ENCODE measurements at places on chromosomes 7 and 10.

GRCh38 chr10:5565671-5566581 lies 41.2 kb downstream of the CALML3 start:
- no peak for DNase-seq

- no peak for DNase-seq
Measured at GRCh38 chr10:4807761-4808507, 18.1 kb upstream of the AKR1E2 start.

DNA sequence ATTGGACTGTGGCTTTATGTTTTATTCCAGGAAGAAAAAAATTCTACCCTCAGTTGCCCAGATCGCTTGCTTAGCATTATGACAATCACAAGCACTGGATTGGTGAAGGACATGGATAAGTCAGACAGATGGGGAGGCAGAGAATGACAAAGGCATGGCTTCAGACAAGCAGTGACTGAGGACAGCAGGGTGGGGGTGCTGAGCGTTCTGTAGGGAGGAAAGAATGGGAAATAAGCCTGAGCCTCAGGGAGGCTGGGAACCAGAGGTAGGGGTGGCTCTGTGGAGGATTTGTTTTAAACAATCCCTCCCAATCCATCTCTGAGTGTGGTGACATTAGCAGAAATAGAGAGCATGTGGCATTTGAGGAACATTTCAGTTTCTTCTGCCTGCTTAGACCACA lies 896.9 kb downstream of the CCSER2 start:
- DNase-seq: no peak

DNA sequence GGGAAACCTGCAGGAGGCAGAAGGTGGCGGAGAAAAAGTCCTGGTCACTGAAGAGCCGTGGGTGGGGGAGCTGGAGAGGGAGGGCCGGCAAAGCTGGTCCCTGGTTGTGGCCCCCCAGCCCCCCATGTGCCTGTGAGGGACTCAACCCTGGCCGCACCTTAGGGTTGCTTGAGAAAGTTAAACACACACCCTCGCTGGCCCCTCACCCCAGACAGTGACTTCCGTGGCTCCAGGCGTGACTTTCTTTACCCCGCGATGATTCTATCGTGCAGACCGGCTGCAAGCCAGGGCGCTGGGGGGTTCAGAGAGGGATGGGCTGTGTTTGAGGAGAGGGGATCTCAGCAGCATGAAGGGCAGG lies 447.6 kb upstream of the FOXK1 start:
- no peak for DNase-seq

Measured in left lung (tissue), 14 donors.